ENCODE measurements at places on chromosomes 7 and 10.

GRCh38 chr7:28192786-28193585 lies 12.4 kb upstream of the JAZF1 start:
- no peak overlapping the region for H3K4me3 ChIP-seq
- no peak for DNase-seq
- no peak overlapping the region for H3K27ac ChIP-seq
- H3K4me1 ChIP-seq = peaks cover 10% of the 10 kb centered on the region

DNA sequence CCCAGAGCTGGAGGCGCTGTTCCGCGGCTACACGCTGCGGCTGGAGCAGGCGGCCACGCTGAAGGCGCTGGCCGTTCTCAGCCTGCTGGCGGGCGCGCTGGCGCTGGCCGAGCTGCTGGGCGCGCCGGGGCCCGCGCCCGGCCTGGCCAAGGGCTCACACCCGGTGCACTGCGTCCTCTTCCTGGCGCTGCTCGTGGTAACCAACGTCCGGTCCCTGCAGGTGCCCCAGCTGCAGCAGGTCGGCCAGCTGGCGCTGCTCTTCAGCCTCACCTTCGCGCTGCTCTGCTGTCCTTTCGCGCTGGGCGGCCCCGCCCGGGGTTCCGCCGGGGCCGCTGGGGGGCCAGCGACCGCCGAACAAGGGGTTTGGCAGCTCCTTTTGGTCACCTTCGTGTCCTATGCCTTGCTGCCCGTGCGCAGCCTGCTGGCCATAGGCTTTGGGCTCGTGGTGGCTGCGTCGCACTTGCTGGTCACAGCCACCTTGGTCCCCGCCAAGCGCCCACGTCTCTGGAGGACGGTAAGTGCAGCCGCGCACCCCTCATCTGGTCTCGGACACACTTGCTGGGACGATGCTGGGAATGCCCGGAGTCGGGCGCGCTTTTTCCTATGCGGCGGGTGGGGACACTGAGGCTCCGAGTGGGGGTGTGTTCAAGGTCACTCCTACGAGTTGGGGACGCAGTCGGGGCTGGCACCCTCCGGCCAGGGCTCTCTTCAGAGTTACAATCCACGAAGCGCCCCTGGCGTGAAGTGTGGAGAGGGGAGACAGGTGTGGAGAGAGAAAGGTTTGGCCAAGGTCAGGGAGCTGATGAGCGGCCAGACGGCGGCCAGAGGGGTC lies 717 bp downstream of the ADCY1 start:
- no peak overlapping the region for H3K27ac ChIP-seq
- H3K27me3 ChIP-seq = peaks cover 10% of the 10 kb centered on the region
- H3K4me3 ChIP-seq = peak overlapping the region; percentile 16
- no peaks in the 10 kb centered on the region for H3K36me3 ChIP-seq
- H3K4me1 ChIP-seq = no peaks in the 10 kb centered on the region
- DNase-seq = no peak

GRCh38 chr10:130878131-130878530 lies 433.4 kb downstream of the TCERG1L start:
- no peak overlapping the region for H3K4me3 ChIP-seq
- H3K4me1 ChIP-seq = no peaks in the 10 kb centered on the region
- no peaks in the 10 kb centered on the region for H3K36me3 ChIP-seq
- H3K27ac ChIP-seq = no peak overlapping the region

GRCh38 chr7:142948603-142949002 lies 9.3 kb downstream of the LLCFC1 start:
- no peaks in the 10 kb centered on the region for H3K4me1 ChIP-seq
- no peaks in the 10 kb centered on the region for H3K36me3 ChIP-seq
- no peak overlapping the region for H3K4me3 ChIP-seq

DNA sequence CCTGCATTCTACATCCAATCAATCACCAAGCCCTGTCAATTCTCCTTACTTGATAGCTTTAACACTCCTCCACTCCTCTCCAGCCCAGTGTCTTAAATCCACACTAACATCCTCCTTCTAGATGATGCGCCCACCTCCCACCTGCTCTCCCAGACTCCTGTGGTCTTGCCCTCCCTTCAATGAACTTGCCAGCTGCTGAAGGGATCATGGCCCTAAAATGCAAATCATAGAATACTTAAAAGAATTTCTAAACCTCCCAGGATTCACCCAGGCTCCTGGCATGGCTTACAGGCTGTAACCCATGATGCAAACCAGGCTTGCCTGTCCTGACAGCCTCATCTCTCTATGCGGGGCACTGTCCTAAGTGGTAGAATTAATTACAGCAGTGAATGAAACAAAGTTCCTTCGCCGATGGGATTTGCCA lies 43.6 kb downstream of the SYPL1 start:
- H3K4me1 ChIP-seq = peaks cover 42% of the 10 kb centered on the region
- H3K36me3 ChIP-seq = no peaks in the 10 kb centered on the region
- DNase-seq = no peak
- no peaks in the 10 kb centered on the region for H3K27me3 ChIP-seq

GRCh38 chr10:116073001-116073400 lies 200.0 kb downstream of the GFRA1 start:
- no peaks in the 10 kb centered on the region for H3K27me3 ChIP-seq
- no peak overlapping the region for H3K4me3 ChIP-seq
- DNase-seq = no peak
- no peaks in the 10 kb centered on the region for H3K4me1 ChIP-seq
- H3K27ac ChIP-seq = no peak overlapping the region

DNA sequence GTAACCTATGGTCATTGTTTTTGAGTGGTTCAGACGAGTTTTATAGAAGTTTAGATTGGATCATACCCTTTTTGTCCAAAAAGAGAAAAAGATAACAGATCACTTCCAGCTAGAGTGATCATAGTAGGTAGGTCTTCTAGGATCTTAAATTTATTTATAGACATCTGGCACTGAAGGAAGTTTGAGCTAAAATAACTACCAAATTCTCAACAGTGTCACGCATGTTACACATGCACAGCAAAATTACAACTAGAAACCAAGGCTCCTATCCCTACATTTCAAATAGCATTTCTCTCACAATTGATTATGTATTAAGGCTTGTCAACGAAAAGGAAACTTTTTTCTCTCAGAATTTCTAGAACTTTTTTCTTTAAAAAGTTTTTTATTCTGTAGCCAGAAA lies 2.3 kb downstream of the CALU start:
- peaks cover 19% of the 10 kb centered on the region for H3K4me1 ChIP-seq
- peak overlapping the region; percentile 86 for H3K4me3 ChIP-seq

GRCh38 chr10:34641147-34641912 lies 173.8 kb downstream of the PARD3 start:
- no peak for DNase-seq
- no peaks in the 10 kb centered on the region for H3K36me3 ChIP-seq
- no peak overlapping the region for H3K4me3 ChIP-seq

GRCh38 chr7:9945131-9945530 lies 1028.5 kb upstream of the PHF14 start:
- DNase-seq = no peak
- no peak overlapping the region for H3K27ac ChIP-seq
- H3K27me3 ChIP-seq = no peaks in the 10 kb centered on the region
- H3K4me1 ChIP-seq = no peaks in the 10 kb centered on the region
- H3K4me3 ChIP-seq = no peak overlapping the region
- H3K36me3 ChIP-seq = no peaks in the 10 kb centered on the region

DNA sequence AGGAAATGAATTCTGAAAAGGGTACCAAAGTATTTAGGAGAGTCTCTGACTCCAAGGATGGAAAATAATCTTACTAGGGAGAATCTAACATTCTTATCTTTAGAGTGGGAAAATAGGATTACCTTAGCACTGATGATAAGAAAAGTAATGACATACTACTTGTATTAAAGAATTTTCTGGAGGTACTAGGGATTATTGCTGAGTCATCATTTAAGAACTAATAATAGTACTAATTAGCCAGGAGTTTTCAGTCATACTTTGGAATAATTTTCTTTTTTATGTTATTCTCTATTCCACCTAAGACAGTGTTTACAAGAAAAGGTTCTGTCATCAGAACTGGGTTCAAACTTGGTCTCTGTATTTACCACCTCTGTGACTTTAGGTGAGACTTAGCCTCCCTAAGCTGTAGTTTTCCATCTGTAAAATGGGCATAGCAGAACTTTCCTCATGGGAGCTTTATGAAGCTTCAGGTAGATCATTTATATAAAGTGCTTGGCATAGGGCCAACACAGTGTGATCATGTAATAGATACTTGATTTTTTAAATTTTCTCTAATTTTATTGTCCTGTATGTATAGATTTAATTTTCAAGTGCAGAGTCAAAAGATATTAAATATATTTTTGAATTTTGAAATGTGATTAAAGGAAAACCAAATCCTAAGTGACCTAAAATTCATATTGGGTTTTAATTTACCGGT lies 20.4 kb downstream of the ITGB8 start:
- no peaks in the 10 kb centered on the region for H3K36me3 ChIP-seq
- DNase-seq = no peak
- H3K27ac ChIP-seq = no peak overlapping the region
- H3K4me3 ChIP-seq = no peak overlapping the region
- no peaks in the 10 kb centered on the region for H3K27me3 ChIP-seq
- H3K4me1 ChIP-seq = no peaks in the 10 kb centered on the region

GRCh38 chr7:112898432-112899290 lies 108.5 kb upstream of the TMEM168 start:
- no peaks in the 10 kb centered on the region for H3K27me3 ChIP-seq
- no peak overlapping the region for H3K27ac ChIP-seq
- peak; percentile 43 for DNase-seq
- no peak overlapping the region for H3K4me3 ChIP-seq
- H3K4me1 ChIP-seq = no peaks in the 10 kb centered on the region

- H3K27ac ChIP-seq = no peak overlapping the region
- DNase-seq = no peak
- no peaks in the 10 kb centered on the region for H3K36me3 ChIP-seq
- H3K4me1 ChIP-seq = no peaks in the 10 kb centered on the region
Measured at GRCh38 chr10:128124813-128125403, 1.3 kb downstream of the MKI67 start.

- peak overlapping the region; percentile 24 for H3K27ac ChIP-seq
- peaks cover 18% of the 10 kb centered on the region for H3K4me1 ChIP-seq
- peak; percentile 54 for DNase-seq
- H3K36me3 ChIP-seq = no peaks in the 10 kb centered on the region
- H3K27me3 ChIP-seq = no peaks in the 10 kb centered on the region
Measured at GRCh38 chr7:77575187-77575586, 38.1 kb downstream of the PTPN12 start.

- no peak for DNase-seq
- H3K27me3 ChIP-seq = no peaks in the 10 kb centered on the region
- no peaks in the 10 kb centered on the region for H3K36me3 ChIP-seq
- H3K4me1 ChIP-seq = no peaks in the 10 kb centered on the region
Measured at GRCh38 chr10:25696013-25696708, 237.9 kb upstream of the MYO3A start.

- no peaks in the 10 kb centered on the region for H3K4me1 ChIP-seq
- DNase-seq = no peak
- no peaks in the 10 kb centered on the region for H3K27me3 ChIP-seq
Measured at GRCh38 chr7:82263920-82264782, 179.4 kb downstream of the CACNA2D1 start.

GRCh38 chr10:101000127-101000914 lies 713 bp downstream of the LZTS2 start:
- H3K4me3 ChIP-seq = peak overlapping the region; percentile 86
- peak overlapping the region; percentile 92 for H3K27ac ChIP-seq
- H3K36me3 ChIP-seq = no peaks in the 10 kb centered on the region
- H3K4me1 ChIP-seq = peaks cover 39% of the 10 kb centered on the region
- no peak for DNase-seq

GRCh38 chr10:124362568-124362967 lies 56.2 kb downstream of the OAT start:
- H3K27ac ChIP-seq = no peak overlapping the region
- no peaks in the 10 kb centered on the region for H3K4me1 ChIP-seq
- no peaks in the 10 kb centered on the region for H3K27me3 ChIP-seq

GRCh38 chr7:24899905-24900304 lies 80.1 kb downstream of the OSBPL3 start:
- no peak overlapping the region for H3K4me3 ChIP-seq
- H3K36me3 ChIP-seq = no peaks in the 10 kb centered on the region
- no peak overlapping the region for H3K27ac ChIP-seq
- no peak for DNase-seq
- no peaks in the 10 kb centered on the region for H3K27me3 ChIP-seq

GRCh38 chr7:33114976-33115375 lies 5.8 kb upstream of the RP9 start:
- no peaks in the 10 kb centered on the region for H3K4me1 ChIP-seq
- H3K4me3 ChIP-seq = no peak overlapping the region
- no peaks in the 10 kb centered on the region for H3K36me3 ChIP-seq
- H3K27me3 ChIP-seq = no peaks in the 10 kb centered on the region
- no peak overlapping the region for H3K27ac ChIP-seq
- DNase-seq = no peak

GRCh38 chr10:59383436-59383835 lies 21.1 kb upstream of the FAM13C start:
- no peak overlapping the region for H3K4me3 ChIP-seq
- no peaks in the 10 kb centered on the region for H3K4me1 ChIP-seq
- H3K36me3 ChIP-seq = no peaks in the 10 kb centered on the region
- DNase-seq = no peak

DNA sequence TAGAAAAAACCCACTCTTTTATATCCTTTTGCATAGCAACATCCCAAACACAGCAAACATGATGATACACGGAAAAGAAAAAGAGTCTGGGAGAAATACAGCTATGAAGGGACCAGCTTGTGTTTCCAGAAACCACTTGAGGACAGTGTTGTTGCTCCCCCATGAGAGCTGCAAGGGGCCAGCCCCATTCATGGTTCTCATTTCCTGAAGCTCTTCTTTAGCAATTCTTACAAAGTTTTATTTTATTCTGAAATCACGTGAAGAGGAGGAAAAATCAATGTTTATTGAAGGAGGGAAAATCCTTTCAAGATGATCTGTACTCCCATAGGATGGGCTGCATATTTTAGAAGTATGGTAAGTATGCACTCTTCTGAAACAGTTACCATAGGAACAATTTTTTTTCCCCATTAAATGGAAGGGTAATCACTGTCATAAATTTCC lies 17.5 kb upstream of the PRTFDC1 start:
- no peak overlapping the region for H3K27ac ChIP-seq
- no peaks in the 10 kb centered on the region for H3K27me3 ChIP-seq
- no peaks in the 10 kb centered on the region for H3K4me1 ChIP-seq
- H3K4me3 ChIP-seq = no peak overlapping the region
- H3K36me3 ChIP-seq = no peaks in the 10 kb centered on the region

GRCh38 chr10:119305860-119306513 lies 98.6 kb downstream of the GRK5 start:
- H3K27ac ChIP-seq = no peak overlapping the region
- H3K4me3 ChIP-seq = no peak overlapping the region
- H3K36me3 ChIP-seq = no peaks in the 10 kb centered on the region

Data from adrenal gland (tissue), 19 donors.